Spleen (tissue), 13 donors: ENCODE measurements at places on chromosomes 16 and 17.

DNA sequence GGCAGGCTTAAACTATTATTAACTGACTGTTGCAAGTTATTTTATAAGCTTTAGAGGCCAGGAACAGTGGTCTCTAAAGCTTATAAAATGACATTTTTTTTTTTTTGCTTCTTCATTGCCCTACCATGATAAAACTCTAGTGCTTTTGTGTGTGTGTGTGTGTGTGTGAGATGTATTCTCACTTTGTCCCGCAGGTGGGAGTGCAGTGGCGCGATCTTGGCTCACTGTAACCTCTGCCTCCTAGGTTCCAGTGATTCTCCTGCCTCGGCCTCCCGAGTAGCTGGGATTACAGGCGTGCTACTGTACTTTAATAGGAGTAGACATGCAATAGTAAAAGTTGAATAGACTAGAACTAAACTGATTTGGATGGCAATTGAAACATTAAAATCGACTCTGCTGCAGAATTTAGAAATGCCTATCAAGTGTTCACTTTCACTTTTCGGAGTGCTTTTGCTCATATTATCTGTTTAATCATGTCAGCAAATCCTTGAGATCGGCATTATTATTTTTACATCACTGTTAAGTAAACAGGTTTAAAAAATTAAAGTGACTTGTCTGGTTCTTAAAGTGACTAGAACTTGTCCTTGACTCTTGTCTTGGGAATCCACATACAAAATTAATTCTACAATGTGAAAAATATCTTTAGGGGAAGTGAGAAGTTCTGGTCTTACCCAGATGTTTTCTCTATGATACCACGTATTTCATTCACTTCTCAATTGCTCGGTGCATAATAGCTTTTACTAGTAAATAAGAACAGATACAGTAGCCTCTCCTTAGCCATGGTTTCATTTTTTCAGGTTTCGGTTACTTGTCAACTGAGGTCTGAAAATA, 8.4 kb upstream of the PCTP start:
- no peak for DNase-seq

DNA sequence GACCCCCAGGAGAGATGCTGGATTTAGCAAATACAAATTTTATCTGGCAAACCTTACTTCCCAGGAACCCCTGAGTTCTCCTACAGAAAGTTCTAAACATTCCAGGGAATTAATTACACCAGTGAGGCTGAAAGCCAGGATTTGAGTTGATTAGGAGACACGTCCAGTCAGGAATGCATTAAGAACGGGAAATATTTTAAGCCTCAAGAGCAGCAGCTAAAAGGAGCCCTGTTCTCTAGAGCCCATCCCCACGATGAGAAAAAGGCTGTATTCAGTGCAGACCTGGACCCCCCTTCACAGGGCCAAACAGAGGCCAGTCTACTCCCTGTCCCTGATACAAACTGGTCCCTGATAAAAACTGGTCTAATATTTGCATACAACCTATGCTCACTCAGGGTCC, 55.0 kb downstream of the VAT1L start:
- no peak for DNase-seq

GRCh38 chr16:2820836-2821486, 3.9 kb downstream of the PRSS21 start:
- peak; percentile 43 for DNase-seq

DNA sequence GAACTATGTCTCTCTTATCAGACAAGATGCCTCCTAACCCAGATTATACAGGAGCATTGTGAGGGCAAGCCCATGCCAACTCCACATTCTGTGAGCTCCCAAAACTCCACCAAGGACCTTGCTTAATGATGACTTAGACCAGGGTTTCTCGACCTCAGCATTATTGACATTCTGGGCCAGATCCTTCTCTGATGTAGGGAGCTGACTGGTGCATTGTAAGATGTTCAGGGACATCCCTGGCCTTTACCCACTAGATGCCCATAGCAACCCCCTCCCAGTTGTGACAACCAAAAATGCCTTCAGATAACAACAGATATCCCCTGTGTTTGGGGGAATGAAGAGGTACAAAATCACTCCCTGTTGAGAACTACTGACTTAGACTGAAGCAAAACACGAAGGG, 43.6 kb downstream of the HOXB1 start:
- no peak for DNase-seq

- no peak for DNase-seq
Measured at GRCh38 chr17:69828087-69828486, 246.9 kb upstream of the KCNJ16 start.

GRCh38 chr16:48367441-48368049, 17.7 kb downstream of the SIAH1 start:
- no peak for DNase-seq

DNA sequence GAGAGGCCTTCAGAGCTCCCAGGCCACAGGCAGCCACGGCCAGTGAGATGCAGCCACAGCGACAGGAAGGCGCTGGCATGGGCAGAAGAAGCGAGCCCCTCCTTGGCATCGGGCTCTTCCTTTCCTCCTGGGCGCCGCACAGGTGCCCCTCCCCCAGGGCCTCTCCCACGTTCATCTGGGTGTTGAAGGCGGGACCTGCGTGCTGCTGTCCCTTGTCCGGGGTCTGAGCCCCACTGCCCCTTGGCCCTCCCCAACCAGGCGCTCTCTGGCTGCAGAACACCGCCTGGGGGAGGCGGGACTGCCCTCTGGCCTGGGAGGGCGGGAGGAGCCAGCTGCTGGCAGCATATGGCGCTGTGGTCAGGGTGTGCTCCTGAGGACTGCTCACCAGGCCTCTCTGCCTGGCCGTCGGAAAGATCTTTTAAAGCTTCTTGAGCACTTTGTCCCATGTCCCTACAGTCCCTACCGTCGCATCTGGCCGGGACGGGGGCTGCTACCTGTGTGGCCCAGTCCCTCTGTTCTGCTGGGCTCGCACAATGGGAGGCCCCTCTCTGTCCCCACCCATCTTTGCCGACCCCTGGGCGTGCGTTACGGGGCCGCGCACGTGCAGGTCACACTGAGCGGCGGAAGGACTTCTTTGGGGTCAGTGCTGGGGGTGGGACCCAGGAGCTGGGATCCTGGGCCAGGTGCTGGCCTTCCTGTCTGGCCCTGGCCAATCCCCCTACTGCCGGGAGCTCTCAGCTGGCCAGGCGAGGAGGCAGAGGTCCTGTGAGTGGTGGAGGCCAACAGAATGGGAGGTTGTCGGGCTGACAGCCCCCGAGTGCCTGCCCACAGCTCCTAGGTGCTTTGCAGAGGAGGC, 1.7 kb downstream of the SLC25A10 start:
- DNase-seq: peak; percentile 76

DNA sequence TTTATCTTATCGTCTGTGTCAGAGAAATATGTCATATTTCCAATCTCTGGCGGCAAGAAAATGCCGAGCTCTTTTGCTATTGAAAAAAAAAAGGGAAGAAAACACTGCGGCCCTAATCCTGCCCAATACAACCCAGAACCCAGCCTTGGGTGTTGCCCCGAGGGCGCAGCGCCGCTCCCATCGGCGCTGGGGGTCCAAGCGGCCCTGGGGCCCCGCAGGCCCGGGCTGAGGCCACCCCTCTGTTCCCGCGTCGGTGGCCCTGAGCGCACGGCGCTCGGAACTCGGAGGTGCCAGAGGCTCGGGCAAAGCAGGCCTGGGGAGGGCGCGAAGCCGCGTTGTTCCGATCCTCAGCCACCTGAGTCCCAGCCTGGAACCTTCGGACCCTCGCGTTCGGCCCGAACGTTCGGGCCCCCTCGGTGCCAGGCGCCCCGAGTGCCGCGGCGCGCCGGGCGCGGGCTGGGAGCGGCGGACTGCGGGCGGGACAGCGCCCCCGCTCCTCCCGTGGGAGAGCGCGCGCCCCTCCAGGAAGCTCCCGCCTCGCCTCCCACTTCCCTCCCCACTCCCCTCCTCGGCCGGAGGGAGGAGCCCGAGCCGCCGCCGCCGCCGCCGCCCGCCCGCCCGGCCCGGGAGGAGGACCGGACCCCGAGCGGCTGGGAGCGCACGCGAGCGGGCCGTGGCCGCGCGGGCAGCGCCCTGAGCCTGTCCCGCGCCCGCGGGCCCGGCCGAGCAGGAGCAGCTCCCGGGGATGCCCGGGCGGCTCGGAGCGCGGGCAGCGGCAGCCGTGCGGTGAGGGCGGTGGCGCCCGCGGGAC, at the start of gene CPNE2:
CPNE2 (plus strand) TSS at position 609 of the 811 bp plus-strand sequence. CDS start 18,160 bp downstream, outside the sequence.
- peak; percentile 89 for DNase-seq

GRCh38 chr16:66131156-66131807, 235.2 kb upstream of the CDH5 start:
- no peak for DNase-seq

DNA sequence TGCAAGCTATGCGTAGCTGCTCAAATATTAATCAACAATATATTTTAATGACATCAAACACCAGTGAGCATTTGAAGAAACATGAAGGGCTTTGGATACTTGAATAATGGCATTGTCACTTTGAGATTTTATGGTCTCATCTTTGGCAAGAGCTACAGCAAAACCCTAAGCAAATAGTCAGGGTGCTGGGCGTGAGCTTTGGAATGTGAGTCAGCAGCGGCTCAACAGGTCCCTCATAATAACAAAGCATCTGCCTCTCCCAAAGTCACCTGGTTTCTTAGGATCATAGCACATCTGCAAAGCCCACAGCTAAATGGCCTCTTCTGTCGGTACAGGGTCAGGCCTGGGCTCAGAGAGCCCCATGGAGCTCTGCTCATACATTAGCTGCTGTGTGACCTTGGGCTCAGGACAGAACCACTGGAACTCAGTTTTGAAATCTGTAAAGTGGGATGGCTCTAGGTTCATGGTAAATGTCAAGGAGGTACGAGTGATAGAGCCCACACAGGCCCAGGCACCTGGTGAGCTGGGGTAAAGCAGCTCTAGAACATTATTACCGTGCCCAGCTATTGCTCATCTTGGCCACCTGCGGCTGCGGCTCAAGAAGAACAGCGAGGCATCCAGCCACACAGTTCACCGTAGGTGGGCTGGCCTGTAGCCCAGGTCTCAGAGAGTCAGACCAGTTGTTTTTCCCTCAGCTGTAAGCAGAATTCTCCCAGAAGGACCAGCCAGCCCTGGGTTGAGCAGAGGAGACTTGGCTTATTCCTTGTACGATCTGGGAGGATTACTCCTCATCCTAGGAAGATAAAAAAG, 544.5 kb upstream of the CDH11 start:
- DNase-seq: no peak

DNA sequence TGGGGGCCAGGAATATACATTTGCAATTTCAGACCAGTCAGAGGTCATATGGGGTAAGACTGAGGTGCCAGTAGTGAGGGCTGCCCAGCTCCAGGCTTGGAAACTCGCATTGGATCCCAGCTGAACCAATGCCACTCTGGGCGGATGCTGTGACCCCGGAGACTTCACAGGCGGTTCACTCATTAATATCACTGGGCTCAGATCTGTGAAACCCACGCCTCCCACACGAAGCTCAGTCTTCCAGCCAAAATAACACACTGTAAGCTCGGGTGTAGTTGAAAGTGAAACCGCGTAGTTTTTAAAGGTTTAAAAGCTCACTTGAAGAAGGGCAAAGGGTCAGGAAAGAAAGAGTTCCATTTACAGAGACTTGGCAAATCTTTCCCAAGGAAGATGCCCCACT, 254.8 kb downstream of the FOXL1 start:
- no peak for DNase-seq

DNA sequence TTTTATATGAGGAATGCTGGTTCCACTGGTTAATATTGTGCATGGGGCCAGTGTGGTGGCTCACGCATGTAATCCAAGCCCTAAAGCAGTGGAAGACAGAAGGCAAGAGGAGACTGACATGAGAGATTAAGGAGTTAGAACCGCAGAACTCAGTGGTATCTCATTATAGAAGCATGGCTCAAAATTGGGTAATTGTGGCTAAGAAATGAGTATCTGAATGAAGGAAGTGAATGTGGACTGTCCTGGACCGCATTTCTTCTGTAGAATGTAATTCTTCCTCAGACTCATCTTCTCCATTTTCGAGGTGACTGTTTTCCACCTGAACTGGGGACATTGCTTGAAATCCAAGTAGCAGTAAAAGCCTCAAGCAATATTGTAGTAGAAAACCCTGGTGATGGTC, 42.6 kb upstream of the CDR2 start:
- DNase-seq: no peak

GRCh38 chr17:38559880-38560230, 45.9 kb downstream of the SRCIN1 start:
- DNase-seq: no peak

- no peak for DNase-seq
Measured at GRCh38 chr16:26198221-26198620, 506.5 kb downstream of the HS3ST4 start.

GRCh38 chr17:77444984-77445759, 304.4 kb downstream of the SEC14L1 start:
- peak; percentile 96 for DNase-seq

DNA sequence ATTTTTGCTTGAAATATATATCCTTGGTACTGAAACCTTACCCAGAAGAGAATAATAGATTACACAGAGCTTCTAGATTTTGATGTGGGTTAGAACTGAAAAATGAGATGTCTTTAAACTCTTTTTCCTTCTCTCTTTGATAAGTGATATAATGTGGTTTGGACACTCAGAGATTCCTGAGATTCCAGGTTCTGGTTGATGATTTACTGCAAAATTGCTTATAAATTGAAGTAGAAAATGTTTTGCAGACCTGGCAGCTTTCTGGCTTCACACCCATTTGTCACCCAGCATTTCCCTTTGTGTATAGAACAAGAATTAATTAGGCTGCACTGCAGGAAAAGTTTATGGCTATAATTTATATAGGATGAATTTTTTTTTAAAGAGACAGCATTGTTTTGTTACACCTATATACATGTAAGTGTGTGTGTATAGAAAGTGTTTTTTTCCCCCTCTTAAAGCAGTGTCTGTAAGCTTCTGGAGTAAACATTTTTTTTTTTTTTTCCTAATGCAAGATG, 23.5 kb downstream of the AATF start:
- no peak for DNase-seq

DNA sequence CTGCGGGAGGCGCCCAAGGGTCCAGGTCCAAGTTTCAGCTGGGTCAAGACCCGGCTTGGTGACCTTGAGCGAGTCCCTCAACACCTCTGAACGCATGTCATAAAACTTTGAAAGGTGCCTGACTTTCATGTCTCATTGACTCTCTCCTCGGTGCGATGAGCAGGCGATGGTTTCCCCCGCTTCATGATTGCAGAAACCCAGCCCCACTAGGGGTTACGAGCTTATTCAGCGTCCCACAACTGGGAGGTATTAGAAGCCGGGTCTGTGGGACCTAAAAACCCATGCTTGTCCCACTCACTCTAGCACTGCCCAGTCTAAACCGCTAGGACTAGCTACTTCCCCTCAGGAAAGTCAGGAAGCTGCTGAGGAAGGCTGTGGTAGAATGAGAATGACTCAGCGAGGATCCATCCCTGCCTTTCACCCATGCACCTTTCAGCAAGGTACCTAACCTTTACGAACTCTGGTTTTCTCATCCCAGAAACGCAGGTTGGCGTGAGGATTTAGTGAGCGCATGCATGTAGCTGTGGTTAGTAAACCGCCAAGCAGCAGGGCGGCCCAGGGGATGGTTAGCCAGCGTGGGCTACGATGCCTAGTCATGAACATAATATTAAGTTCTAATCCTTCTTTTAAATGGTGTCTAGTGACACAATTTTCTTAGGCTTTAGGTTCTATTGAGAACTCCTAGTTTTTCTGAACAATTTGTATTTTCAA, 26.2 kb upstream of the RFFL start:
- peak; percentile 84 for DNase-seq
